ENCODE measurements at places on chromosomes 11 and 22. TPM values are rescaled to one million over a fixed set of nuclear protein-coding genes. Genes with fewer than 3 reads are reported as not detected.

GRCh38 chr22:28283068-28283654, 364.1 kb upstream of the PITPNB start:
- DNase-seq = no peak

DNA sequence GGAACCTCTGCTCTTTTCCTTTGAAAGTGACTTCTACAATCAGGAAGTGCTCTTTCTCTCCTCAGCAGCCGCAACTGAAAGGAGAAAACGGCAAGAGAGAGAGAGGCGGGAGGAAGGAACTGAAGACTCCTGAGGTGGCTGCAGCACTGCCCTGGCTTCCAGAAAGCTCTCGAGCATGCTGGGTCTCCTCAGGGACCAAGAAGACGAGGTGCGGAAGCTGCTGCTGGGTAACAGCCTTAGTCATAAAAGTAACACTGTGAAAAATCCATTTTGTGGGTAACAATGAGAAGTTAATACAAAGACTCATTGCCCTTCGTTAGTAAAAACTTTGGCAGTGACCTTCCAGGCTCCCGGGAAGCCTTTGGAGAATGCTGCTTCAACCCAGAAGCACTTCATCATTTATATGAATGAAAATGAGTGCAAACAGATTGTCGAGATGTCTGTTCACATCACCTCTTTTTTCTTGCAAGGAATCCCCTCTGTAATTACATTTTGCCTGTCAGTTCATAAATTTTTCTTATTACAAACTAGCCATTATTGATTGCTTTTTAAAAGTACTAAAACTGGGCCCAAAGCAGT, 473.4 kb downstream of the SOX6 start:
- DNase-seq = no peak

GRCh38 chr22:44192098-44192815, 11.5 kb downstream of the PARVG start:
- no peak for DNase-seq

- no peak for DNase-seq
These were observed 64.7 kb downstream of the MAML2 start for GRCh38 chr11:96278039-96278897.

- DNase-seq = no peak
These were observed 153.7 kb downstream of the GRIA4 start for GRCh38 chr11:105763594-105763993.

DNA sequence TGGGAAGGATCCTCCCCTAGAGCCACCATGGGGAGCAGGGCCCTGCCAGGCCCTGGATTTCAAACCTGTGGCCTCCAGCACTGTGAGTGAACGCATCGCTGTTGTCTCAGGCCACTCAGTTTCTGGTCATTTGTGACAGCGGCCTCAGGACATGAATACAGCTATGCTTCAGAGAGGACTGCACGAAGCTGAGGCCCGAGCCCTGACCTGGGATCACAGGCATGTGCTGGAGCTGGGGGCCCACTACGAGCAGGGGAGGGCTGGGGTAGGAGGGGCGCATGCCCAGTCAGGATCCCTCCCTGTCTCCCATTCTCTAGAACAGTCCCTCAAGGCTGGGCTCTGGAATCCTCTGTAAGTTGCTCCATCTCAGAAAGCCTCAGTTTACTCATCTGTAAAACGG, 242.1 kb downstream of the CTTN start:
- DNase-seq = no peak

GRCh38 chr22:41048791-41049717, 43.3 kb upstream of the EP300 start:
- DNase-seq = peak; percentile 28

DNA sequence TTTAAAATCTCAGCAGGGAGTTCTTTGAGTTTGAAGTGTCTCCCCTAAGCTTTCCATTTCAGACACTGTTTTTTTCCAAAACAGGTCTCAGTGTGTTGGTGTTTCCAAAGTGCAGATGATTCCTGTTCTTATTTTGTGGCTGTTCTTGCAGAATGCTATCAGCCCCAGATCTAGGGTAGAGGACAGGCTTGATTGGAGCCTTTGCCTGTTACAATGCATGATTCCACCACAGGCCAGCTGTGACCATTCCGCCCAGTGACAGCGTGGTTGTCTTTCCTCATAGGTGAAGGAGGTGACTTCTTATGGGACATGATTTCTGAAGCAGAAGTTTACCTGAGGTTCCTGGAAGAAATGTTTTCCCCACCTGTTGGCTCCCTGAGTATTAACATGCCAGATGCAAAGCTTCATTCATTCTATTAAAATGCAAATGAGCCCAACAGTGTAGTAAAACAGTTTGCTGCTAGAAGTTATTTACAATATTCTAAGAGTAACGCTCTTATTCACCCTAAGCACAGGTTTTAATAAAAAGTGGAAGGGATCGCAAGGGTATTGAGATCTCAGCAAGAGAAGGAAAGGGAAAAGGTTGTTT, 36.9 kb upstream of the BIRC3 start:
- DNase-seq = no peak

TEAD1 gene
- total RNA-seq = 88.1 TPM

PHF21B gene
- 4.2 TPM for total RNA-seq

SLC37A2 gene
- 1.8 TPM for total RNA-seq

DNA sequence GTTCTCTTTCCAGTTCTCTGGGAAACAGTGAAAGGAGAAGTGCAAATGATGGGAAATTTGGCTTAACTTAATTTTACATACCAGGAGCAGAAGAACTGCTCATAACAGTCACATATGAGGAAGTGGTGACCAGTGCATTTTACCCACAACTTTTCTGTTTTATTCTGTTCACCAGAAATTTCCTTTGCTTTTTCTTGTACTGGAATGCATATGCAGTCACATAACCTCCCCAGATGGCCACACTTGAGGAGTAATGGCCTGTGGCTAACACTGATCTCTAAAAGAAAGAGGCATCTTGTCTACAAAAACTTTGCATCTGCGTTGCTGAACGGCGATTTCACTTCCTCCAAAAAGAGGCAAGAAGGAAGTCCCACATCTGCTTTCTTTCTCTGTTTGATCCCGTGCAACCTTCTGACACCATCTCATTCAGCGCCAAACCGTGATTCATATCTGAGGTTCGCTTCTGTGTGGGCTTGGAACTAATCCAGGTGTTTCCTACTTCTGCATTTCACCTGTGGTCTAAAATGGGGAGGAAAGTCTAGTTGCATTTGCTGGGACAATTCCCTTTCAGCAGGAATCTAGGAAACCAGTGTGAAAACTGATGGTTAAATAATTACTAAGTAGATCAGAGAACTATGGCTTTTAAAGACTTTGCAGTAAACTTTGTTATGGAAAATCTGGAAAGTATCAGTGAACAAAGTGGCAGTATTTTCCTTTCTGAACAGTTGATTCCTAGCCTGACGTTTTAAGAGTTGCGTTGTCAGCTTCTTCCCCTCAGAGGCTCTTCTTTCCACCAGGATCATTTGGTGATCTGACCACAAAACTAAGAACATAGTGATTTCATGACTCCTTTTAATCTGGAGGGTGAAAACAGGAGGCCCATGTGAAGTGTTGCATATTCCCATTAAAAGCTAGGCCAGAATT, 4.2 kb upstream of the MPEG1 start:
- no peak for DNase-seq

- no peak for DNase-seq
These were observed 369 bp downstream of the DGCR8 start for GRCh38 chr22:20080445-20080775.

DNA sequence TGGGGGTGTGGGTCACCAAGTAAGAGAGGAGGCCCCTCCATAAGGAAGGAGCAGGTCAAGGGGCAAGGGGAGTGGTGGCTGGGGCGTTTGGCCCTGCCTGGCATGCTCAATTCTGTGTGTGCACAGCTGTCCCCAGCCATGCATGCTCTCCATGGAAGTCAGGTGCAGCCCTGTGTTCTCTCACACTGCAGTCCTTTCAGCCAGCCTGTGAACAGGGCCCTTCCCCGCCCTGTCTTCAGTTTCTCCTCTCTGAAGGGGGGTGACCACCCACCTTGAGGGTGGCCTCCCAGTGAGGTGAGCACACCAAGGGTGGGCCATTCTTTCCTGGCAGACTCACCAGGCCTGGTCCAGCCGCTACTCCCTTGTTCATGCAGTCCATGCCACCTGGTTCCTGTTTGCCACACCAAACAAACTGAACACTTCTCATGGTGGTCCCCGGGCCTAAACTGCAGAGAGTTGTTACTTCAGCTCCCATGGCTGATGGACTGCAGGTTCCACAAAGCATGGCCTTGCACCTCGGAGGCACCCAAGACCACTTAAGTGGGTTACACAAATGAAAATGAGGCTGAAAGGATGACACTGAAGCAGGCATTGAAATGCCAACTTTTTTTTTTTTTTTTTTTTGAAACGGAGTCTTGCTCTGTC, 1.7 kb upstream of the CHCHD10 start:
- DNase-seq = no peak

- no peak for DNase-seq
These were observed 2.9 kb upstream of the FOSL1 start for GRCh38 chr11:65903068-65903481.

GRCh38 chr11:111691741-111692140, 74.4 kb downstream of the PPP2R1B start:
- no peak for DNase-seq

GRCh38 chr11:116055064-116055463, 550.8 kb upstream of the CADM1 start:
- DNase-seq = no peak

ANO5 gene
- total RNA-seq = 2.3 TPM

- no peak for DNase-seq
These were observed 59.1 kb downstream of the TRMU start for GRCh38 chr22:46394622-46395021.

GRCh38 chr11:17887779-17888178, 125.1 kb downstream of the SERGEF start:
- no peak for DNase-seq

DNA sequence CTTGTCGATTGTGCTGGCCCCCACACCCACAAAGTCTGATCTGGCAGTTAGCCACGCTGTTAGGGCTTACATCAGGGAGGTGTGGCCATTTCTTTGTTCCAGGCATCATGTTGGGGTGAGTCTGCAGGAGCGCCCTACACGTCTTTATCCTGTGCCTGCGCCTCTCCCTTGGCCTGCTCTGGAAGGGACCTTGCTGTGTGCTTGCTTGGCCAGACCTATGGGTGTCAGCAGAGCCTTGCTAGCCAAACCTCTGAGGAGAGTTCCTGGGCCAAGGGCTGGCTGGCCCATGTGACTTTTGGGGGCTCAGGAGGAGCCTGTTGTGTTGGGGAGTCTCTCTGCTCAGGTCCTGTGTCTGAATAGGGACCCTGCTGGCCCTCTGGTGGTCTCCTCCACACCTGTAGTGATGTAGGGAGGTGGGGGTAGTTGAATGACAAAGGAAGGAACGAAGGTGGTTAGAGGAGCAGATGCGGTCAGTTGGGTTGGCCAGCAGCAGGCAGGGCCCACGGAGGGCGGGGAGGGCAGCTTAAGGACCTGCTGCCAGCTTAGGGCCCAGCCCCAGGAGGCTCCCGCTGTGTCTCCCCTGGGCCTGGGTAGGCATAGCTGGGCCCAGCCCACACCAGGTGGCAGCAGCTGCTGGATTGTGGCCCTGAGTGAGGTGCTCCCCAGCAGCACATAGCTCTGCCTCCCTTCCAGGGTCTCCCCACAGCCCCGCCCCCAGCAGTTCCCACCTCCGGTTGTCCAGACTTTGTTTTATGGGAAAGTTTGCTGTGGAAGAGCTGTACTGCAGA, 7.9 kb downstream of the PPIL2 start:
- no peak for DNase-seq

- DNase-seq = no peak
These were observed 98.3 kb downstream of the PAX6 start for GRCh38 chr11:31712851-31713250.

DNA sequence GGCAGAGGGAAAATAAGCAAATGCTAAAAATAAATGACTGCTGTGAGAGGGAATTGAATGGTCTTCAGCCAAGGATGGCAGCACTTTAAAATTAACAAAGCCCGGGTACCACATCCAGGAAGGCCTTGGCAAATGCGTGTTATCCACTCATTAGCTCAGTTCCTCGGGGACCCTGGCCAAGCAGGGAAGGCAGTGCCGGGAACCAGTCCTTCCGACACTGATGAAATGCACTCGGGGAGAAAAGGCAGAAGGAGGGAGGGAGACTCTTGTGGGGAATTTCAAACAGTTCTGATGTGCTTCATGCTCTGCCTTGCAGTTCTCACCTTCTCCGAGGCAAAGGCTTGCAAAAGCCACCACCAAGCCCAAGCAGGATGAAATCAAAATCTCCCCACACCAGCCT, 38.3 kb downstream of the CLPB start:
- DNase-seq = no peak

DNA sequence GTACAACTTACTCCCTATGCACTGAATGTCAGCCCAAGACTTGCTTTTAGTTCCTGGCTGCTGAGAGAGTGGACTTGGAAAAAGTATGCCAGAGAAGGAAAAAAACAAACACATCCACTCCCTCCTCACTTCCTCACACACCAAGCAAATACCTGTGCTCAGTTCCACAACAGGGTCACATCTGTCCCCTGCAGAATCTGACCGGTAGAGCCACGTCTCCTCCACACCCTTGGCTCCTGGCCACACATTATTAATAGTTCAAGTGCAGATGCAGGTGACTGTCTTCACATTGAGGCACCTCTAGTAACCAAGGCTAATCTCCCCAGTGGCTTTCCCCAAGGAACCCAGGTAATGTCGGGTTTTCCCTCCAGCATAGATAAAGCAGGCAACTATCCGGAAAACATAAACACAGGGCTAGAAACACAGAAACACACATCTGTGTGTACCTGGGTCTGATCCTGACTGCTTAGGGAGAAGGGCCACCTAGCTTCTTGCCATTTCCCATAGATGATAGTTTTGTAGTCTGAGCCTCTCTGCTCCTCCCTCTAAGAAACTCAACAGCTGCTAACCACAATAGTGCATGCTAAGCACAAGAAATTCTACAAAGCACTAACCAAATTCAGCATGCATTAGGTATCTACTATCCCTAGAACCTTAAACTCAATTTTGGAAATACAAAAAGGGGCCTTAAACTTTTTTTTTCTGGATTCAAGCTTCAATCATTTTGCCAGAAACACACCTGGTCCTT, 10.2 kb downstream of the SYTL2 start:
- no peak for DNase-seq

DNA sequence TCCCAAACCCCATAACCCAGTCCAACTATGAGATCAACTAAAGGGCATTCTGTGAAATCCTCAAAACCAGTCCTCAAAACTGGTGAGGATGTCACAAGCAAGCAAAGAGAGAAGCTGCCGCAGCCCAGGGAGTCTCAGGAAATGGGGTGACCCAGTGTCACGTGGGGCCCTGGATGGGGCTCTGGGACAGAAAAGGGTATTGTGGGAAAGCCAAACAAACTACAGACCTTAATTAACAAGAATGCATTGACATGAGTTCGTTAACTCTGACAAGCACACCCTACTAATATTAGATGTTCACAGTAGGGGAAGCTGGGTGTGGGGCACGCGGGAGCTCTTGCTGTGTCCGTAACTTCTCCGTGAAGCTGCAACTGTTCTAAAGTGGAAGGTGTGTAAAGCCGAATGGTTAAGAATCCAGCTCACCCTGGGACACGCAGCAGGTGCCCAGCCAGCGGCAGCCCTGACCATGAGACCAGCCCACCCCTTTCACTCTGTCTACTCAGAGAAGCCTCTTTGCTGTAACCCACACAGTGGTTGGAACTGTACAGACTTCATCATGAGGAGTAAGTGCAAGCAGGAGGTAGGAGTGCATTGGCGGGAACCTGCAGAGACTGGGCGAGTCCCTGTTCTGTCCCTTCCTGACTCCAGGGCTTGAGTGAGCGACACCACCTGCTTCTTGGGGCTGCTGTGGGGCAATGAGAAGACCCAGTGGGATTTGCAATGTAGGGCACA, 17.9 kb downstream of the LINC01488 start:
- DNase-seq = no peak

Measured in kidney epithelial cell (primary cell).